ENCODE measurements at places on chromosomes 5 and 9. TPM values are rescaled to one million over a fixed set of nuclear protein-coding genes. Genes with fewer than 3 reads are reported as not detected.

Gene C9orf78
- 127 TPM for total RNA-seq

Gene IL9
- not detected for total RNA-seq

Gene FAM221B
- not detected for total RNA-seq

Gene MARVELD2
- 3.8 TPM for total RNA-seq

Gene SEMA6A
- total RNA-seq, result 4.9 TPM

Gene PCDHA1
- 0.42 TPM for total RNA-seq

Gene PRR16
- 1.3 TPM for total RNA-seq

Gene CFAP90
- 0.18 TPM for total RNA-seq

Gene FAM120A
- total RNA-seq, result 44.6 TPM

Gene ANKRD34B
- 0.06 TPM for total RNA-seq

Gene NUDT2
- total RNA-seq, result 51.9 TPM

Gene LCN10
- total RNA-seq, result not detected

Gene RAD17
- 19.8 TPM for total RNA-seq

Gene SHC3
- 2.3 TPM for total RNA-seq

Gene GIN1
- total RNA-seq, result 22.5 TPM

Gene C9orf152
- total RNA-seq, result not detected

Gene GBA2
- total RNA-seq, result 23.6 TPM

Gene NEUROG1
- total RNA-seq, result not detected

Gene LRRC26
- not detected for total RNA-seq

Gene PCDHB14
- 1.5 TPM for total RNA-seq

Gene RGS14
- 30.5 TPM for total RNA-seq

Gene CMYA5
- total RNA-seq, result 0.17 TPM

Gene TMEM252
- total RNA-seq, result not detected

Data from Daoy (cell line).